Progenitor cell of endocrine pancreas (in vitro differentiated cells): ENCODE measurements at places on chromosomes 2 and 18. TPM values are rescaled to one million over a fixed set of nuclear protein-coding genes. Genes with fewer than 3 reads are reported as not detected.
A peak's percentile ranks its signal among the peaks of the same experiment; 100 is the strongest.

MOCOS gene
- 2.0 and 3.0 TPM in 2 replicates for total RNA-seq

SRD5A2 gene
- 0.07 TPM in 1 of 2 replicates, not detected in the other for total RNA-seq

SPATA3 gene
- total RNA-seq = not detected in 2 replicates

RAPH1 gene
- total RNA-seq = 19.9 and 21.7 TPM in 2 replicates

TTN gene
- total RNA-seq = 12.2 and 17.3 TPM in 2 replicates

ABCG5 gene
- total RNA-seq = not detected in 2 replicates

SKOR2 gene
- not detected in 2 replicates for total RNA-seq

TFPI gene
- total RNA-seq = 17.5 and 23.5 TPM in 2 replicates

SLC16A14 gene
- total RNA-seq = 2.4 and 3.6 TPM in 2 replicates

GRCh38 chr2:51859260-51859659, 827.3 kb upstream of the NRXN1 start:
- no peak for DNase-seq

GRCh38 chr18:11323359-11323819, 174.0 kb upstream of the PIEZO2 start:
- DNase-seq = no peak

DNA sequence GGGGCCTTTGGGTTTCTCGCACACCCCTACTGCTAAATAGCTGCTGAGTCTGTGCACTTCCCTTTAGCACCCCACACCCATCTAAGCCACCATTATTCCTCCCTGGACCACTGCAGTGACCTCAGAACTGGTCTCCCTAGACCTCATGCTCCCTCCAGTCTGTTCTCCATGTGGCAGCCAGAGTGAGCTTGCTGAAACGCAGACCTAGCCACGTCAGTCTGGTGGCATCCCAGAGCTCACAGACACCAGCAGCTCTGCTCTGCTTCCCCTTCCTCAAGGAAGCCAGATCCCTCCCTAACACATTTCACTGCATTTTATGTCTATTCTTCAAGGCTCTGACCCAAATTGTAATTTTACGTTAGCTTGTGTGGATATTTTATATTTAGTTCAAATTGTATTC, 144.4 kb downstream of the DYSF start:
- DNase-seq = no peak

GRCh38 chr2:144553379-144553778, 33.5 kb upstream of the ZEB2 start:
- DNase-seq = no peak

- no peak for DNase-seq
These were observed 12.5 kb upstream of the TANC1 start for GRCh38 chr2:158955842-158956365.

DNA sequence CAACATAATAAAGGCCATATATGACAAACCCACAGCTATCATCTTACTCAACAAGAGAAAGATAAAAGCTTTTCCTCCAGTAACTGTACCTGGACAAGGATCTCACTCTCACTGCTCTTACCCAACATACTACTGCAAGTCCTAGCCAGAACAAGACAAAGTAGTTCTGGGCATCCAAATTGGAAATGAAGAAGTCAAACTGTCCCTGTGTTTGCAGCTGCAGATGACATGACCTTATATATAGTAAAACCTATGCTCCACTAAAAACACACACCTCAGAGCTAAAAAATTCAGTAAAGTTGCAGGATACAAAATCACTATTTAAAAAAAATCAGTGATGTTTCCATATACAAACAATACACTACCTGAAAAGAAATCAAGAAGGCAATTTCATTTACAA, 32.2 kb downstream of the USP34 start:
- DNase-seq = no peak

DNA sequence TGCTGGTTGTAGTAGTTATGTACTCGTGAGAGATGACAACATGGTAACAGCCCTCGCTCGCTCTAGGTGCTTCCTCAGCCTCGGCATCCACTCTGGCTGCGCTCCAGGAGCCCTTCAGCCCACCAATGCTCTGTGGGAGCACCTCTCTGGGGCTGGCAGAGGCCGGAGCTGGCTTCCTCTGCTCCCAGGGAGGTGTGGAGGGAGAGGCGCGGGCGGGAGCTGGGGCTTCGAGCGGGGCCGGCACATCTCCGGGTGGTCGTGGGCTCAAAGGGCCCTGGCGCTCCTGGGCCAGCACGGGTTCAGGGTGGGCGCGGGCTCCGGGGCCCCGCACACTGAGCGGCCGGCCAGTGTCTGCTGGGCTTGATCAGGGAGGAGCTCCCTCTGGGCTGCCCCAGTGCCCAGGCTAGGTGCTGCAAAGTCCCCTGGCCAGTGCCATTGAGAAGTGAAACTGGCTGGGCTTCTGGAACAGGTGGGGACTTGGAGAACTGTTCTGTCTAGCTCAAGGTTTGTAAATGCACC, 1012.1 kb downstream of the CNTNAP5 start:
- DNase-seq = no peak

DNA sequence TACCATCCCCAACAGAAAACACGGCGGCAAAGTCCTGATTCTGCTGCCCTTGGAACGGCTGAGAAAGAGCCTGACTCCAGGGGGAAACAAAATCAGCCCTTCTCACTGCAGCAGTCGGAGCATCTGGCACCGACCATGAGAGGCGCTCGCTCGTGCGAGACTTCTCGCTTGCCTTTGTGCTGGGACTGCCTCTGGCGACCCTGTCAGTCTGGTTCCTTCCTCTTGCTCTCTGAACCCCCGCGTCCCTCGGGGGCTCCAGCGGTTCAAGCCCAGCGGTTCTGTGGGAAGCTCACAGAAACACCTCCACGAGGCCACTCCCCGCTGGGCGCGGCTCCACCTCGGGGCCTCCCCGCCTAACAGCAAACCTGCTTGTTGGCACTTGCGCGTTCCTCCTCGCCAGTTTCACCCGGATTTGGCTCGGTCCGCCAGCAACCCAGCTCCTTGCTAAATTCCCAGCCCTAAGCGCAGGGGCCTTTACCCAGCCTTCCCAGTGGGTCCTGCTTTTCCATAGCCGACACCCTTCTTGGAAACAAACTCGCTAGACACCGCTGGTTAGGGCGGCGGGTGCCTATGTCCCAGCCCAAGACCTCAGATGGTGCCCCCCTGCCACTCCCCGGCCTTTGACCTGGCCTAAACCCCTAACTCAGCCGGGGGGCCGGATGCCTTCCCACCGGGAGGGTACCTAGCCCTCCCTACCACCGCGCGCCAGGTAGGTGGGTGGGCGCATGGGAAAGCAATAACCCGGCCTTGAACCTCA, 2.2 kb downstream of the RND3 start:
- DNase-seq = peak; percentile 54

- DNase-seq = no peak
These were observed 111.0 kb downstream of the RBM43 start for GRCh38 chr2:151150331-151151320.

DNA sequence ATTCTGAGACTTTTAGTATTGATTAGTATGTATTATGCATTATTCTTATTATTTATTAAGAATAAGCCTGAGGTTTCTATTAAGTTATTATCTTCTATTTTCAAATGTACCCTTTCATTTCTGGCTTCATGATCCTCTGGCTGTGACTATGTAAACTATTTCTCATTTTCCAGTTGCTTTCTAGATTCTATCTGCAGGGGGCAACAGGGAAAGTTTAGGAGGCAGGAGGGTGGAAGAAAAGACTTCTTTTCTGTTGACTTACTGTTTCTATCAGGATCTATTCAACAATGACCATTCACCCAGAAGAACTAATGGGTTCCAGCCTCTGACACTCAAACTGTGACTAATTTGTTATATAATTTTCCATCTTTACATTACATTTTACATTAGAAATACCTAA, 653.4 kb upstream of the FSHR start:
- DNase-seq = no peak

GRCh38 chr2:160568856-160569255, 75.2 kb upstream of the RBMS1 start:
- DNase-seq = no peak

DNA sequence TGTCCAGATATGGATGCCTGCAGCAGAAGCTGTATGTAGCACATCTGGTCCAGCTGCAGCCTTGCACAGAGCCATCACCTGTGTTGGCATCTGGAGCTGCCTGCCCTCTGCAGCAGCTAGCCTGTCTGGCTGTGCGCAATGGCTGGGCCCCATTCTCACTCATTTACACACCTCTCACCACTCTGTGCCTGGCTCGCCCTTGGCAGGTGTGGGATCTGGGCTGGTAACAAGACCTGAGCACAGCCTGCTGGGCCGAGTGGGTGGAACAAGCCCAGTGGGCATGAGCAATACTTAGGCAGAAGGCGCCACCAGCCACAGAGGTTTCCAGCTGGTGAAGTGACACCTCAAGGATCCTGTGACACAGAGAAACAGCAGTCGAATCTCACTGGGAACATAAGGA, 714.1 kb downstream of the NUP35 start:
- DNase-seq = no peak

DNA sequence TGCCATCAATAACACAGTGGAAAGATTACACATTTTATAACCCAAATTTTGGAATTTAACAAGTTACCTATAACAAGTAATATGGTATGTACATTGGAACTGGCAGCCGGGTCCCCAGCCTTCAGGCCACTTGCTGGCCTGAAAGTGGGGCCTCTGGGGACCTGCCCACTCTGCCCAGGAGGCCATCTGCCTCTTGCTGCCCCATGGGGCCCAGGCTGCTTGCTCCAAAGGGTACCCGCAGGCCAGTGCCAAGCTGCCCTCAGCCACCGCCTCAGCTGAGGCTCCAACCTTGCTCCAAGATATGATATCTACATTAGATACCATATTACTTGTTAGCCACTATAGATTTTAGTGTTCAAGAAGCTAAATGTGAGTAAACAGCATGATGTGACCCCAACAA, 120.8 kb upstream of the TMEFF2 start:
- no peak for DNase-seq

DNA sequence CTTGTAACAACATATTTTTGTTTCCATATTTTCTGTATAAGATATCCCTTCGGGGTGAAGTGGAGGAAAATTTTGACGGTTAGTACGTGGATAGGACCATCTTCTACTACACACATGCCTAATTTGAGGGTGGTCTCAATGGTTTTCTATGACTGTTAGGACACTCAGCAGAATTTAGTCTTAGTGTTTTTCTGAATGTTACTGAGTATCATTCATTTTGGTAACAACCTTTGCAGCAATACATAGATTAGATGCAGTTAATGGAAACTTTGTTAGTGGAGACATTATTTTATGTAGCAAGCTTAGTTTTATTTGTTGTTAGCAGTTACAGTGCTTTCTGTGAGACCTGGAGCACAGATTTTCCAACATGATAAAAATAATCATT, 1.6 kb downstream of the ITGAV start:
- no peak for DNase-seq

DNA sequence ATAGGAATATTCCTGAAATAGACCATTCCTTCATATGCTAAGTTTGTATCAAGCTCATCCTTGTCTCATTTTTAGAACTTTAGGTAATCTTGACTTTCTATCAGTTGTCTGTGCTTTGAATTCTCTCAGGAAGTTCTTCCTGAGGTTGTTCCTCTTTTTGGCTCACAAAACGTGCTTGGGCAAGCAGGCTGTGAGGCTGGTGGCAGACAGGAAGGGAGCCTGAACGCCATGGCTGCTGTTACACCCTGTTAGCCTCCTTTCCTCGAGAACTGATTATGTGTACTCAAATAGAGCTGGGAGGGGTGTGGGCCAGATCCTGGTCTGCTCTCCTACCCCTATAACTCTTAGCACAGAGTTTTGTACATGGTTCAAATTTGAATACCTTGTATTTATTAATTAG, 136.4 kb upstream of the CELF4 start:
- DNase-seq = no peak

GRCh38 chr2:51711766-51712165, 679.8 kb upstream of the NRXN1 start:
- no peak for DNase-seq

GRCh38 chr18:61034580-61034979, 298.6 kb upstream of the CDH20 start:
- DNase-seq = no peak

- no peak for DNase-seq
These were observed 135.2 kb downstream of the BARD1 start for GRCh38 chr2:214674278-214674677.

- DNase-seq = no peak
These were observed 54.8 kb downstream of the ATP9B start for GRCh38 chr18:79123948-79124347.

- DNase-seq = no peak
These were observed 7.8 kb upstream of the CNDP2 start for GRCh38 chr18:74488354-74488753.

GRCh38 chr2:100427627-100428258, 10.3 kb upstream of the CHST10 start:
- DNase-seq = no peak

DNA sequence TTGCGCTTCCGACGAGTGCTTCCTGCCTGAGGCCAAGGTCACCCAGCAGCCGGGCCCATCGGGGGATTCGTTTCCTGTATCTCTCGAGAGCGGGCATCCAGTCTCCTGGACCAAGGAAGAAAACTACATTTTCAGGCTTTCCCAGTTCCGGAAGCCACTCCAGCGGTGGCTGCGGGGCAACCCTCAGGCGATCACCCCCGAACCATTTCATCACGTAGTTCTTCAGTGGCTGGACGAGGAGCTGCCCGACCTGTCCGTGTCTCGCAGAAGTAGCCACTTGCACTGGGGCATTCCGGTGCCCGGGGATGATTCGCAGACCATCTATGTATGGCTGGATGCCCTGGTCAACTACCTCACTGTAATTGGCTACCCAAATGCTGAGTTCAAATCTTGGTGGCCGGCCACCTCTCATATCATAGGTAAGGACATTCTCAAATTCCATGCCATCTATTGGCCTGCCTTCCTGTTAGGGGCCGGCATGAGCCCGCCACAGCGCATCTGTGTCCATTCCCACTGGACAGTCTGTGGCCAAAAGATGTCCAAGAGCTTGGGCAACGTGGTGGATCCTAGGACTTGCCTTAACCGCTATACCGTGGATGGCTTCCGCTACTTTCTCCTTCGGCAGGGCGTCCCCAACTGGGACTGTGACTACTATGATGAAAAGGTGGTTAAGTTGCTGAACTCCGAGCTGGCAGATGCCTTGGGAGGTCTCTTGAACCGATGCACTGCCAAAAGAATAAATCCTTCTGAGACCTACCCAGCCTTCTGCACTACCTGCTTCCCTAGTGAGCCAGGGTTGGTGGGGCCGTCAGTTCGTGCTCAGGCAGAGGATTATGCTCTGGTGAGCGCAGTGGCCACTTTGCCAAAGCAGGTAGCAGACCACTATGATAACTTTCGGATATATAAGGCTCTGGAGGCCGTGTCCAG, 1.0 kb downstream of the MARS2 start:
- DNase-seq = no peak

DNA sequence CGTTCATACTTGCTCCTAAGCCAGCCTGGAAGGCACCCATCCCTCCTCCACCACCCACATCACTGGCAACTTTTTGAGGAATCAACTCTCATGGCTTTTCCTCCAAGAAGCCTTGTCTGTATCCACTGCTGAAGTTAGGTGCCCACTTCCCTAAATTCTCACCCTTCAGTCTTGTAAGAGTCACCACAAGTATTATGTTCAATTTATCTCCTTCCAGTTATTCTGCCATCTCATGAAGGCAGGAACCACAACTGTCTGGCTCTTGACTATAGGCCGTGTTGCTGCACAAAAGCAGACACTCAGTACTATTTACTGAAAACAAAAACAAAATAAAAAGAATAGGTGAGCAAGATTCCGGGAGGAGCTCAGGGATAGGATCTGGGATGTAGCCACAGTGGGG, 234.8 kb downstream of the CYRIA start:
- DNase-seq = no peak

GRCh38 chr2:27552941-27553340, 29.9 kb upstream of the ZNF512 start:
- DNase-seq = no peak

GRCh38 chr18:45081566-45082181, 401.0 kb downstream of the SETBP1 start:
- DNase-seq = no peak
